ENCODE measurements at places on chromosomes 7 and 10. TPM values are rescaled to one million over a fixed set of nuclear protein-coding genes. Genes with fewer than 3 reads are reported as not detected.

The RARRES2 gene
- 7.5 TPM for total RNA-seq

The DGKB gene
- 0.08 TPM for total RNA-seq

The NUDT5 gene
- total RNA-seq, result 40.8 TPM

The ZNF511 gene
- 34.9 TPM for total RNA-seq

The RASA4B gene
- total RNA-seq, result 2.8 TPM

The SCIN gene
- total RNA-seq, result 1.1 TPM

The TEX47 gene
- not detected for total RNA-seq

The SLC26A3 gene
- total RNA-seq, result 0.44 TPM

The UPK3BL1 gene
- 304 TPM for total RNA-seq

The PHYH gene
- 5.7 TPM for total RNA-seq

The GRM3 gene
- not detected for total RNA-seq

The DNAJB6 gene
- 145 TPM for total RNA-seq

The GPR141 gene
- total RNA-seq, result 0.60 TPM

The HABP2 gene
- 0.04 TPM for total RNA-seq

The SLC16A12 gene
- 0.08 TPM for total RNA-seq

The IFIT1B gene
- not detected for total RNA-seq

The PNLIPRP2 gene
- total RNA-seq, result not detected

The FZD1 gene
- 7.1 TPM for total RNA-seq

The BLNK gene
- total RNA-seq, result 51.3 TPM

The CPXM2 gene
- 3.3 TPM for total RNA-seq

The GRK5 gene
- total RNA-seq, result 3.7 TPM

The SEMA3A gene
- total RNA-seq, result 0.56 TPM

The BRI3 gene
- 91.1 TPM for total RNA-seq

The FFAR4 gene
- total RNA-seq, result 0.16 TPM

The AKR1D1 gene
- total RNA-seq, result not detected

The CDNF gene
- total RNA-seq, result 1.2 TPM

The ASB10 gene
- not detected for total RNA-seq

The SPDYE2 gene
- total RNA-seq, result not detected

The PROSER2 gene
- total RNA-seq, result 10.1 TPM

The CFAP43 gene
- total RNA-seq, result not detected

The PLA2G12B gene
- not detected for total RNA-seq

The ARHGEF35 gene
- 19.7 TPM for total RNA-seq

The MMP21 gene
- 0.08 TPM for total RNA-seq

The CDH23 gene
- 1.3 TPM for total RNA-seq

The CDHR1 gene
- total RNA-seq, result 29.0 TPM

The CPA4 gene
- total RNA-seq, result 9.4 TPM

Measured in esophagus mucosa (tissue), 1 donor.